ENCODE measurements at places on chromosomes 7 and 10. TPM values are rescaled to one million over a fixed set of nuclear protein-coding genes. Genes with fewer than 3 reads are reported as not detected.
A peak's percentile ranks its signal among the peaks of the same experiment; 100 is the strongest.

DNA sequence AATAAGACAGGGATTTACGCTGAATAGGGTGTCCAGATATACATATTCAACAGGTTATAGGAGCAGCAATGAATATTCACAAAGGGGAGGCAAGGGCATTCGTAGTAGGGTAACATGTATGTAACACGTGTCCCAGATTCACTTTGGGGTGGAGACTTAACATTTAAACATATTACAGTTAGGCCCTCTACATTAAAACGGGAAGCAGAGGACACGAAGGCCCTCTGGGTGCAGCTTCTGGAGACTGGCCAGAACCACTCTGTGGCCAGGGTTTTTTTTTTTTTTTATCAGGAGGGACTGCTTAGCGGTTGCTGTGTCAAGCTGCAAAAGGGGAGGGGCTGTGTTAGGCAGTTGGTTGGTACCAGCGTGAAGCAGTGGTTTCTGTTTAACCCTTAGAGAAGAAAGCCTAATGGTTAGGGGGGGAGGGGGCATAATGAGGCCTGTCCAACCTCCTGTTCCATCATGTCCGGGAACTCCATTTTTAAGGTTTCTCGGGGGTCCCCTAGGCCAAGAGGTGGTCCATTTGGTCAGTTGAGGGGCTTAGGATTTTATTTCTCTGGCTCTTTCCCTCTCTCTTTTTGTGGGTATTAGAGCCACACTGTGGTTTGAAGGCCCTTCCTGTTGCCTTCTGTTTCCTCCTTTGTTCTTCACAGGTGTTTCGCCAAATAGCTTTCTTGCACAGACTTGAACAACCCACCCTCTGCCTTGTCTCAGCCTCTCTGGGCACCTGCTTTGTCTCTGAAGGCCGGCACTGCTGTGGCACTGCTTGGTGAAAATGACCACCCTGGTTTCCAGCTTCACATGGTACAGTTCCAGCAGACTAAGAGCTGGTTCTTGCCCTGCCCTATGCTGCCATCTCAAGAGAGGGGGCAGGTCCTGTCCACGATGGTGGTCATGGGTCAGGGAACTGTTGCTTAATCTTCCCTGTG is 26.4 kb downstream of the PRF1 start:
- no peak for DNase-seq

DNA sequence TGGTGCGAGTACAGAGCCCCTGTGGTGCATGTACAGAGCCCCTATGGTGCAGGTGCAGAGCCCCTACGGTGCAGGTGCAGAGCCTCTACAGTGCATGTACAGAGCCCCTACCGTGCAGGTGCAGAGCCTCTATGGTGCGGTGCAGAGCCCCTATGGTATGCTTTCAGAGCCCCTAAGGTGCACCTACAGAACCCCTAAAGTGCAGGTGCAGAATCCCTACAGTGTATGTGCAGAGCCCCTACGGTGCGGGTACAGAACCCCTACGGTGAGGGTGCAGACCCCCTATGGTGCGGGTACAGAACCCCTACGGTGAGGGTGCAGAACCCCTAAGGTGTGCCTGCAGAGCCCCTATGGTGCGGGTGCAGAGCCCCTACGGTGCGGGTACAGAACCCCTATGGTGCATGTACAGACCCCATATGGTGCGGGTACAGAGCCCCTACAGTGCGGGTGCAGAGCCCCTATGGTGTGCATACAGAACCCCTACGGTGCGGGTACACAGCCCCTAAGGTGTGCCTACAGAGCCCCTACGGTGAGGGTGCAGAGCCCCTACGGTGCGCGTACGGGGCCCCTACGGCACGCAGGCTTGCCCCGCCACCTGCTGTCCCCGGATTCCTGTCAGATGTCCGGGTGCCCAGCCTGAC is 53.5 kb downstream of the MGMT start:
- no peak for DNase-seq

DNA sequence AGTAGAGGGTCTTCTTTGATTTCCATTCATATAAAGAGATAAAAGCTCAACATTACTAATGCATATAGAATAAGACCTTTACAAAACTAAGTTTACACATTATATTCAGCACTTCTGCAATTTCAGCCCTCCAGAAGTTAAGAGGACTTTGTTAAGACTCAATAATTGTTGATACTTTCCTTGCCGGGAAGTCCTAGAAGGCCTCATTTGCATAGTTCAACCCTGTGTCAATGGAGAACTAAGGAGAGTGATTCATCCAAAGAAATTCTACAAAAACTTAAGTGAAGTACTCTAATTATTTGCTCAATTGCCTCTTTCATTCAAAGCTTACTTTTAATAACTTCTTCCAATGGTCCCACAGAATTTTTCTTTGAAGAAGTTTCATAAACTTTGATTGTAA is 1060.3 kb upstream of the CELF2 start:
- no peak for DNase-seq

- DNase-seq: no peak
Measured at GRCh38 chr7:25809441-25809840, 342.6 kb upstream of the NFE2L3 start.

GRCh38 chr10:4663162-4663992 is 162.6 kb upstream of the AKR1E2 start:
- peak; percentile 41 for DNase-seq

GRCh38 chr10:61580608-61581007 is 82.1 kb upstream of the CABCOCO1 start:
- no peak for DNase-seq

- no peak for DNase-seq
Measured at GRCh38 chr10:83522456-83522855, 616.9 kb upstream of the GHITM start.

DNA sequence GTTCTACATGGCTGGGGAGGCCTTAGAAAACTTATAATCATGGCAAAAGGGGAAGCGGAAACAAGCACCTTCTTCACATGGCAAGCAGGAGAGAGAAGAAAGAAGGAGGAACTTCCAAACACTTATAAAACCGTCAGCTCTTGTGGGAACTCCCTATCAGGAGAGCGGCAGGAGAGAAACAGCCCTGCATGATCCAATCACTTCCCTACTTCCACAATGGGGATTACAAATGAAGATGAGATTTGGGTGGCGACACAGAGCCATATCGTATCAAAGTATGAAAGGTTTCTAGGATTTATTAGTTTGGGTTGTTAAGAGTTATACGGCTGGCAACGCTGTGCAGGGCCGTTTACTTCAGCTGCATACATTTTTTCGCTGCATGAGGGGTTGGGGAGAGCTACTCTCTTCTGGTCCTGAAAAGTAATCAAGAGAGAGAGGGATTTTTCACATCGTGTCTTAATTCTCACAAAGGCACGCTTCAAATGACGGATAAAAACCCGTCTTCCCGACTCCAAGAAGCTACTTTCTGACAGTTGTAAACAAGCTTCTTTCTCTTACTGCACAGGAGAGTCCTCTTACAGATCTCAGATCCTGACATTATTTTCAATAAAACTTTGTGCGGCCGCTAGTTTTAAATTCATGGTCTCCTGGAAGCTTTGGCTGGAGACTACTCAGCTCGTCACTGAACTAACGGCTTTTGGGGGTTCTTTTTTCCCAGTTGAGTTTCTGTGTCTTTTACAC is 751 bp upstream of the GTPBP10 start:
- peak; percentile 4 for DNase-seq

DNA sequence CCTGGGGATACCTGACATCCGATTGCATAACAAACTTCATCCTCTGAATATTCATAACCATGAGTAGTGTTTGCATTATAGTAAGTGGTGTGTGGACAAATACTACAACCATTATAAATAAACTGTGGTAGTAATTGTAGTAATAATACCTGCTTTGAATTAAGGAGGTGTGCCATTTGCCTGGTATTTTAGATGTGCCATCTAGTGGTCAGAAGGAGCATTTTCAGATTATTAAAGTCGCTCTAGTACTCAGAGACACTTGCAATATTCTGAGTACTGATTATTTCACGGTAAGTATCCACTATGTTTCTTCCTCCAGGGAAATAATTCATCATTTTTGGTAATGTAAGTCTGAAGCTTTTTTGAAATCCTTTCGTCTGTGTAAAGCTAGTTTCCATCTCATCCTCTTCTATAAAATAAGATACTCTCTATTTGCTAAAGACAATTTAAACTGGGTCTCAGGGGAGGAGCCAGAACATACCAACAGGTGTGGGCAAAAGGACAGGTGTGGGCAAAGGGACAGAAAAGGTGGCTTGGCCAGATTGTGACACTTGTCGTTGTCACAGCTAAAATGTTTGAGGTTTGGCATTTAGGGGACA is 115.3 kb upstream of the WDR11 start:
- no peak for DNase-seq

DNA sequence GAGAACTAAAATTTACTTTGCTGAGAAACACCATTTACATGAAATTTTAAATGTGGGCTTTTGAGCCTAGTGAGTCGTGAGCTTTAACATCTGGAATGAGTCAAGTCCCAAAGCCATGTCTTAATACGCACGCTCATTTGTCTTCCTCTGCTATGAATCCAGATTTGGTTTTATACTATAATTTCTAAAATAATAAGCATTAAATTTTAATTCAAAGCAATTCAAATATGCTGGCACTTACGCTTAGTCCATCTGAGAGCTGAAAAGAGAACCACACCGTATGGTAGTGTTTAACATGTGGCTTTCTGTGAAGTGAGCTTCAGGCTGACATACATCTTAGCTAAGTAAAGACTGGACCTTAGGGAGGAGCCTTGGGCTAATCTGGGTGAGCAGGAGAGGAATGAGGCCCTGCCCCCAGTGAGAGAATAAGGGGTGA is 52.2 kb downstream of the CUBN start:
- no peak for DNase-seq

- DNase-seq: no peak
Measured at GRCh38 chr10:128047351-128047750, 78.9 kb downstream of the MKI67 start.

GRCh38 chr10:133334503-133335245 is 2.0 kb downstream of the CALY start:
- DNase-seq: no peak

- no peak for DNase-seq
Measured at GRCh38 chr10:49071160-49071761, 44.1 kb downstream of the VSTM4 start.

GRCh38 chr10:101597091-101597900 is 9.2 kb downstream of the DPCD start:
- no peak for DNase-seq

GRCh38 chr10:59830601-59831259 is 75.6 kb downstream of the CCDC6 start:
- DNase-seq: no peak

GRCh38 chr10:51063659-51064535 is 10.4 kb upstream of the PRKG1 start:
- no peak for DNase-seq

DNA sequence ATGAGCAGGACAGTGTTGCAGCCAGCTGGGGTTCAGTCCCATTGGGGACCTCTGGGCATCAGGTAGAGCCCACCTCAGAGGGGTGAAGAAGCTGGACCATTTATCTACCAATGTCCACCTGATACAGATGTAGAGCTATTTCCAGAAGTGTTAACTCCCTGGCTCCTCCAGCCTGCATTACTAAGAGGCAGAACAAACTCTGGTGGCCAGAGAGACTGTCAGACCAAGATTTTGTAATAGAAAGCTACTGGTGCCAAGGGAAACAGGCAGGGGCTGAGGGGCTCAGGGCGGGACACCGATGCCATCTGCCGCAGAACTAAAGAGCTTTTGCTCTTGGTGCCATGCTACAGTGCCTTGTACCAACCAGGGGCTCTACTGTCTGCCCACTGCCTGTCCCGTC is 268.2 kb upstream of the HABP2 start:
- DNase-seq: no peak

Gene PAPSS2
- total RNA-seq: 3.1 TPM

Gene SLC26A3
- total RNA-seq: not detected

Gene BLNK
- total RNA-seq: 0.78 TPM

Gene LDB3
- total RNA-seq: 0.16 TPM

Gene ZNF853
- total RNA-seq: 23.6 TPM

Gene CYP2C19
- total RNA-seq: 0.16 TPM

Gene CYP26A1
- 10.0 TPM for total RNA-seq

Gene ACTR3C
- 7.3 TPM for total RNA-seq

Gene STRIP2
- total RNA-seq: 0.94 TPM
